ENCODE measurements at places on chromosomes 7 and 10.

GRCh38 chr10:71274901-71275796 is 43.9 kb upstream of the SLC29A3 start:
- DNase-seq, result no peak

GRCh38 chr7:381211-382042 is 91.5 kb downstream of the FOXL3 start:
- DNase-seq, result peak; percentile 83

DNA sequence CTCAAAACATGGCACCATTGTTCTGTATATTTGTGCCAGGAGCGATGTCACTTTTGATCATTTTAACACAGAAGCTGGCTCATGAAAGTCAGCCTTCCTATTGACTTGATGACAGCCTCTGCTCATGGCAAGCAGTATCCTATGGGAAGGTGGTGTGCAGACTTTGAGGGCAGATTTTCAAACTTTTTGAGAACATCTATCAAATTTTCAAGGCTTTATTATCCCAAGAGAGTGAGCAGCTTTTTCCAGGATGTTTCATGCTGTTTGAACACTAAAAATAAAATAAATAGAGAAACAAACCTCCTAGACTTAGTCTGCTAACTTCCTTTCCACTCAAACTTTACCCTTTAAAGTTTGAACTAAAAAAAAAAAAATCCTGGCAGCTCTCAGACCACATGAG is 20.3 kb downstream of the FAM13C start:
- no peak for DNase-seq

DNA sequence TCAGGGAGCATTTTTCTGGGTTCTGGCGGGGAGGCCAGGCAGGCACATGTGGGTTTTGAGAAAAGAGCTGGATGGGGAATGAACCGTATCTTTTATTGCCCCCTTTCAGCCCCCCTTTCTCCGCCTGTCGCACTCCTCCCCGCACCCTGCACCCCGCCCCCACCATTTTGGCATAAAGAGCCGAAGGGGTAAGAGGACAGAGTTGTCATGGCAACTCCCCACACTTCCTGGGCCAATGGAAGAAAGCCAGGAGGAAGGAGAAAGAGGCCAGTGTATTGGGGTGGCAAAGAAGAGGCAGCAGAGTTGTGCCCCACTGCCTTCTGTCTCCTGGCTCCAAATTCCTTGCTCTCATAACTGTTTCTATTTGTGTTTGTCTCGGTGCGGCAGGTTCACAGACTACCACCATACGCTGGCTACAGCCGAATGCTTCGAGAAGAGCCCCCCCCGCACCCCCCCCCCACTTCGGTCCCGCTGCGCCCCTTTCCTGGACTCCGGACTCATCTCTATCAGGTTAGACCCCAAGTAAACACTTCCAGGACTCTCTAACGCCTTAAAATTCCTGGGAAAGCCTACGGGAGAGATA is 3.4 kb downstream of the KCNIP2 start:
- peak; percentile 61 for DNase-seq

DNA sequence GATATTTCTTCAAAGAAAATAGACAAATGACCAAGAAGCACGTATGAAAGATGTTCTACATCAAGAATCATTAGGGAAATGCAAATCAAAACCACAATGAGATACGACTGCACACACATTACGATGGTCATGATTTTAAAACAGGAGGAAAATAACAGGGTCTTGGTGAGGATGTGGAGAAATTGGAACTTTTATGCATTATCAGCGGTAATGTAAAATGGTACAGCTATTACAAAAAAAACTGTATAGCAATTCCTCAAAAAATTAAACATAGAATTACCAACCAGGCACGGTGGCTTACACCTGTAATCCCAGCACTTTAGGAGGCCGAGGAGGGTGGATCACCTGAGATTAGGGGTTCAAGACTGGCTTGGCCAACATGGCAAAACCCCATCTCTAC is 178.8 kb upstream of the NEBL start:
- no peak for DNase-seq

DNA sequence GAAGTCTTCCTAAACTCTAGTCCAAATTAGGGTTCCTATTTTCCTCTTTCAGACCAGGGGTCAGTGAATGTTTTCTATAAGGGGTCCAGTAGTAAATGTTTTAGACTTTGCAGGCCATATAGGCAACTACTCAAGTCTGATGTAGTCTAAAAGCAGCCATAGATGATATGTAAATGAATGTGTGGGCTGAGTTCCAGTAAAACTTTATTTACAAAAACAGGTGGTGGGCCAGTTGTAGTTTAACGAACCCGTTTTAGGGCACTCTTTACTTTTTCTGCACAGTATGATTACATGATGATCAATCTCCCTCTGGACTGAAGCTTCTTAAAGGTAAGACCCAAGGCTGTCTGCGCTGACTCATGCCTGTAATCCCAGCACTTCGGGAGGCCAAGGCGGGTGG is 243.6 kb downstream of the CAMK1D start:
- DNase-seq, result no peak

GRCh38 chr10:75540357-75540966 is 109.0 kb downstream of the LRMDA start:
- no peak for DNase-seq

- DNase-seq, result no peak
Observed at GRCh38 chr10:5943536-5943935, 33.8 kb downstream of the IL15RA start.

- no peak for DNase-seq
Observed at GRCh38 chr7:108257954-108258353, 127.8 kb upstream of the LAMB4 start.

- no peak for DNase-seq
Observed at GRCh38 chr10:23362879-23363792, 18.5 kb upstream of the C10orf67 start.

GRCh38 chr7:130875265-130875741 is 141.3 kb upstream of the KLF14 start:
- no peak for DNase-seq

- DNase-seq, result peak; percentile 44
Observed at GRCh38 chr10:70132098-70133029, at the start of gene AIFM2. AIFM2 (minus strand) TSS chr10:70132825; CDS start chr10:70124084, 8,741 bp downstream.

DNA sequence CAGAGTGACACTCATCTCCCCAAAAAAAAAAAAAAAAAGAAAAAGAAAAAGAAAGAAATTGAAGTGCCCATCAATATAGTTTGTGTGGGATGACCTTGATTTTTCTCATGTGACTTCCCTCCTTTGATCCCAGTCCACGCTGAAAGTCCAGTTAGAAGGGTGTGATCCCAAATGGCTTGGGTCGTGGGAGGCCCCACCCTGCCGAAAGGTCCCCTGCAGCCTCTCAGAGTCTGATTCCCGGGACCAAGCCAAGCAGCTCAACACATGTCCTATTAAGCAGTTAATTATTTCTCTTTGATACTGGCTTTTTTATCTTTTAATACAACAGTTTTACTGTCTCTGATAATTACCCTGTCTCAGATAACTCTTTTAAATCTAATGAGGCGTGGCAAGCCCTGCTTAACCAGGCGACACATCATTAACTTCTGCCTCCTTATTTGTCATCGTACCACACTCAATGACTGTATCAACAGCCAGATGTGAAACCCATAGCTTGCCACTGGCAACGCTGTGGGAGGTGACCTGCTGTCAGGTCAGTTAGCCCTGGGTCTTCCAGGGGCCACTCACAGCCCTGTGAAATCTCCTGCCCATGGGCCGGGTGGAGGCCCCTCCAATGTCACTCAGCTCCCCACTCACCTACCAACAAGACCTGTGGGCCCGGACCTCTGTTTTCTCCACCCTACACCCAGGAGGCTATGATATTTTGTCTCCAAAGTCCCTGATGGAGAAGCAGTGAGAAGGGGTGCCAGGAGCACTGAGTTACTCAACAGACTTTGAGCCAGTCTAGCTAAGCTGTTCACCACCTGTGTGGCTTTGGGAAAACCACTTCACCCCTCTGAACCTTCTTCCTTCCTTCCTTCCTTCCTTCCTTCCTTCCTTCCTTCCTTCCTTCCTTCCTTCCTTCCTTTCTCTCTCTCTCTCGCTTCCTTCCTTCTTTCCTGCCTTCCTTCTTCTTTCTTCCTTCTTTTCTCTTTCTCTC is 110.0 kb upstream of the SFMBT2 start:
- no peak for DNase-seq

GRCh38 chr7:102208826-102209225 is 77.8 kb upstream of the SH2B2 start:
- no peak for DNase-seq

GRCh38 chr7:129686063-129686462 is 74.5 kb downstream of the NRF1 start:
- DNase-seq, result no peak

GRCh38 chr10:87782721-87783120 is 35.3 kb downstream of the ATAD1 start:
- no peak for DNase-seq

- no peak for DNase-seq
Observed at GRCh38 chr7:41501466-41501865, 201.4 kb downstream of the INHBA start.

GRCh38 chr7:157651366-157652160 is 314.8 kb downstream of the DNAJB6 start:
- DNase-seq, result no peak

DNA sequence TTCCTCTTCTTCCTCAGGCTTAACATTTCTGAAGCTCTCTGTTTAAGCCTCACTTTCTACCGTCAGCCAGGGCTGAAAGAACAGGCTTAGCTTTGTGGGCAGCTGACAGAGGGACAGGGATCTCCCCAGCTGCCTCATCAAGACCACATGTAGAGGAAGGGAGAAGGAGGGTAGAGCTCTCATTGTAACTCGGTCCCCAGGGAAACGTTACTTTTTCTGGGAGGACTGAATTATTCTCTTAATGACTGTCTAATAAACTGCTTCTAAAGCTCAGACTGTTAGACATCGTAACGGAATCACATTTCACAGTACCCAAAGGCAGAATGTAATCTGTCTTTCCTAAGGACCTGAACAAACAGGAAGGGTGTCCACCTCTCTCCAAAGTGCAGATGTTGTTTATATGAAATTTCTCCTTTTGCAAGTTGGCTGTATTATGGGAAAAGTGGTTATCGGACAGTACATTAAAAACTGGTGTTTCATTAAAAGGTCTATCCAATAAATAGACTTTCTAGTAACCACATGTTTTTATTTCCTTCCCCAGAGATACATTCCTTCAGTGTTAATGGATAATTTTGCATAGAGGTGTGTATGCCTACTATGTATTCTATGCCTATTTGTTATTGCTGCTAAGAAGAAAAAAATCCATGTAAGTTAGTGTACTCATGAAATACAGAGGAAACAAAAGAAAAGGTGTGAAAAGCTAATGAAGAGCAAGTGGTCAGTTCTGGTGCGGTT is 144.2 kb downstream of the CTTNBP2 start:
- DNase-seq, result no peak

GRCh38 chr10:102230861-102231356 is 4.8 kb downstream of the ELOVL3 start:
- peak; percentile 34 for DNase-seq

DNA sequence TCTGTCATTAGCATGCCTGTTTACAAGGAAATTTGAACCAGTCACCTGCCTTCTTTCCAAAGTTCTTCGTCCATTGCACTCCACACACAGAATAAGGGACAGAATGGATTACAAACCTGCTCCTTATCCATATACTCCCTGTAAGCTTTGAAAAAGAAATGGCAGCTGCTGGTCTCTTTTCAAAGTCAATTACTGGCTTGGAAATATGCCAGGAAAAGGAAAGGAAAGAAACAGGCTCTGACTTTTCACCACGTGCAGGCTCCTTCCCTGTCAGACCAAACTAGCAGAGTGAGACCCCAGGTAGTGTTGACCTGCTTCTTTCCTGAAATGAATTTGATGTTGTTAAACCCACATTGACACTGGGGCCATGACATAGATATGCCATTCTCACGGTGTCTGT is 84.5 kb downstream of the LHFPL3 start:
- no peak for DNase-seq

GRCh38 chr10:35409808-35410207 is 73.5 kb downstream of the CCNY start:
- DNase-seq, result no peak

GRCh38 chr10:88162852-88163251 is 299.4 kb downstream of the PTEN start:
- DNase-seq, result no peak

DNA sequence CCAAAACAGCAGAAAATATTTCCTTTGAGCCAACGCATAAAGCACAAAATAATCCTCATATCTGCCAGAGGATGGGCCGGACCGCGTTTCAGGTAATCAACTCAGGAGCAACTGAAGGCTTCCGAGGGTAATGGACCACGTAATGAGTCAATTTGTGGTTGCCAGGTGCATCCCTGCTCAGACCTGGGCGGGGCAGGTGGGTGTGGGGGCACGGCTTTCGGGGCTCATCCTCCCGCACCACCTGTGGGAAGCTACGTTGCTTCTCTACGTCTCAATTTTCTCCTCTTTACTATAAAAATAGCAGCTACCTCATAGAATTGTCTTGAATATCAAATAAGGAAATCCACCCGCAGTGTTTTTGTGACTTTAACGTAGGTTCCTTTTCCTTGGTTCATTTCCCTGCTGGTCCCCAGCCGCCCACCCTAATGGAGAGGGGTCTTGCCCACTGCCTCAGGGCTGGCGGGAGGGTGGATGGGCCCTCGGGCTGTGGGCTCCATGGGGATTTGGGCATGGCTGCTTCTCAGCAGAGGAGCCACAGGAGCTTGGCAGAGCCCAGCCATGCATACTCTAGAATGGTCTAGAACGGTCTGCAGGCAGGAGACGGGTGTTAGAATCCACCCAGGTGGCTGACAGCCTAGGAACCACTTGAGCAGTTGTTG is 324.7 kb downstream of the ADARB2 start:
- DNase-seq, result no peak

DNA sequence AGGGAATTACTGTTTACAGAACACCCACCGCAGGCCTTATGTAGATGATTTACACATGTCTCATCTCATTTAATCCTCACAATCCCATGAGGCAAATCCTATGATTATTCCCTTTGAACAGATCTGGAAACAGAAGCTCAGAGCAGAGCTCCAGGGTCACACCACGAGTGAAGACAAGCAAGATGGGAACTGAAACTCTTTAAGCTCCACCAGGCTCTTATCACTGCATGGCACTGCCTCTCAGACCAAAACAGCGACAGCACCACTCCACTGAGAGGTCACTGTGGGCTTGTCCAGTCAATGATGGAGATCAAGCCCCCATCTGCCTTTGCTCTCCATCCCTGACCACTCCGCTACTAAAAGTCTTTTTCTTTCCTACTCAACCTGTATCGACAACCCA is 5.9 kb downstream of the GRID1 start:
- DNase-seq, result no peak

GRCh38 chr10:69332278-69333010 is 54.1 kb downstream of the HK1 start:
- no peak for DNase-seq
